ENCODE measurements at places on chromosomes 4 and X. TPM values are rescaled to one million over a fixed set of nuclear protein-coding genes. Genes with fewer than 3 reads are reported as not detected.

GRCh38 chrX:14352511-14352910 lies 176.8 kb upstream of the GLRA2 start:
- no peak for DNase-seq

GRCh38 chrX:10574663-10575062 lies 45.7 kb downstream of the MID1 start:
- DNase-seq = peak; percentile 37

DNA sequence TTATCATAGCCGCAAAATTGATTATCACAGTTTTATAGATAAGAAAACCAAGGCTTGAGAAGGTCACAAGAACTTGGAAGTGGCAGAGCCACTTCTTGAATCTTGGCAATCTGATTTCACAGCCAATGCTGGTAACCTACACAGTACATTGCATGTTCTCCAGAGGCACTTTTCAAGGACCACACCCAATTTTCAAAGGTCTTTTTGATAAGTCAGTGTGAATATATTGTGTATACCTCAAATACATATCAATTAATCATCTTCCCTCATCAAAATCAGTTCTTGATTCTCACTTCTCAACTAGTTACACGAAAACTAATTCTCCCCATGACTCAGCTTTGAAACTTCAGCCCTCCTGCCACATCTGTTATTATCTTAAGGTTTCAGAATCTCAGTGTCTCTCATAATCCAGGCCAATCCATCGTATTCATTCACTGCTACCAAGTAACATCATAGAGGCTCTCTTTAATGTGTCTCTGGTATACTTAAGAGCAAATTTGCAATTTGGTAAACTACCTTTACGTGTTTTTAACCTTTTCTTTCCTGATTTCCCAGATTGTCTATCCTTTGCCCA lies 16.8 kb downstream of the CAMK2D start:
- no peak for DNase-seq

DNA sequence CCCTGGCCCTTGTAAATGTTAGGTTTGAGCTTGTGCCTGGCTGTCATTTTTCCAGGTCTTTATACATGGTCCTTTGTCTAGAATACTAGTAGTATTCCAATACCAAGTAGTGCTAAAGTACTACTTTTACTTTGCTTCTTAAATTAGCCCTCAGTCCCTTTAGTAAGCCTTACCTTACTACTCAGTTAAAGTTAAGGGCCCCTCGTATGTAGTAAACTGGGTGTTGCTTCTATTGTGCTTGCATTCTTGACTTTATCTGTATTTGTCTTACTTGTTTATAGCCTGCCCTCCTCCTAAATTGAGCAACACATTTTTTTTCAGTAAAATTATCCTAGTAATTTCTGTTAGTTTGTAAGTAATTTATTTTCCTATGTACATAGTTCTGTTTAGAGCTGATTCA lies 25.2 kb downstream of the CLCN3 start:
- DNase-seq = no peak

DNA sequence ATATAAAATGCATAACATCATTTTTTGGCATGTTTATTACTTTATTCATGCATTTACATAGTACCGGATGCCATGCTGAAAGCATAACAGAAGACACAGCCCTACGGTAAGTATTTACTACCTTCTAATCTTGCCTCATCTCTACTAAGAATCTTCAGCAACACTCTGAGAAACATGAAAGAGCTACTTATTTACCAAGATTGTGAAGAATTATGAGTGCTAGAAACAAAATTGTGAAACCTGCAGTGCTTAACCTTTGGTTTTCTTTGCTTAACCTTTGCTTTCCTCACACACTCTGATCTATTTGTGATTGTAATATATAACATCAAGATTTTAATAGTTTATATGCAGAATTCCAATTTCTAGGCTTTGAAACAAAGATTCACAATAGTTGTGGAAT lies 7.4 kb downstream of the ANTXR2 start:
- no peak for DNase-seq

DNA sequence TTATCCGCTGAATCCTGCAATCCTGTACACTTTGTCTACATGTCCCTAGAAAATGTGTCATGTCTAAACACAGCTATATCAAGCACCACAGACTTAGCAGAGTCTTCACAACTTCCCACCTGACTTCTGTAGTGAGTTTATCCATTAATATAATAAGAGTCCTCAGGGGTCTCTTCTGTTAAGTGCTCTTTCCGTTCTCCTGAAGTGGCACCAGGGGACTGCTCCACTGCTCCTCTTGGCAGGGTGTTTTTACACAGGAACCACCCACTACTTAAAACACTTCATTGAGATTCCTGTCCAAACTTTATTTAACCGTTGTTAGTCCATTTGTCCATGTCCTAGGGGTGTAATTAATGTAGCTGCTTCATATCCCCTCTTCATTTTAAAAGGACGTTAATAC lies 1000.4 kb downstream of the STPG2 start:
- no peak for DNase-seq

DNA sequence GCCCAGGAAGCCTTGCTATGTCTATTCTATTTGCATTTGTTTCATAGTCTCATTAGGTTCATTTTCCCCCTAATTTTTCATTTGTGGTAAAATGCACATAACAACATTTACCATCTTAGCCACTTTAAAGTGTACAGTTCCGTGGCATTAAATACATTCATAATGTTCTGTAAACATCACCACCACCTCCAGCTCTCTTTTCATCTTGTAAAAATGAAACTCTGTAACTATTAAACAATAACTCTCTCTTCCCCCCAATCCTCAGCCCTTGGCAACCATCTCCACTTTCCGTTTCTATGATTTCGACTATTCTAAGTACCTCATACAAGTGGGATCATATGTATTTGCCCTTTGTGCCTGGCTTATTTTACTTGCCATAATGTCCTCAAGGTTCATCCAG lies 19.9 kb downstream of the ARHGEF38 start:
- DNase-seq = no peak

GRCh38 chr4:76090241-76090691 lies 15.8 kb downstream of the ART3 start:
- DNase-seq = peak; percentile 96

USP17L5 gene
- not detected for total RNA-seq

ARSH gene
- not detected for total RNA-seq

CXCL8 gene
- 1.5 TPM for total RNA-seq

C1QTNF7 gene
- not detected for total RNA-seq

GPR82 gene
- total RNA-seq = not detected

DNA sequence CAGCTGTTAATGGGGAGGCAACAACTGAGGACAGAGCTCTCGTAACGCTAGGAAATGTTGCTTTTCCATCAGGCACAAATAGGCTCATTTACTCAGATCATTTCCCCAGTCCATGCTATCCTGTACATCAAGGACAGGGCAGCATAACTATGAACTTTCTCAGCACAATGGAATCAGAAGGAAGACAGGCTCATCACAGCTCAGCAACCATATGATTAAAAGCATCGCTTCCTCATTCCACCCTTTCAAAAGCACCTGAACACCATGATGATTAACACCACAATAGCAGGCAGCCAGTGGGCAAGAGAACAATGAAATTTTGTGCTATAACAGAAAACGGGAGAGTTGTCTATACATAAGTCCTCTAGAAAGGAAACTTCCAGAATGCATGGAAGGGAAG lies 297.8 kb downstream of the ZNF674 start:
- no peak for DNase-seq

- no peak for DNase-seq
These were observed 1383.7 kb downstream of the C4orf33 start for GRCh38 chr4:130479674-130480073.

DNA sequence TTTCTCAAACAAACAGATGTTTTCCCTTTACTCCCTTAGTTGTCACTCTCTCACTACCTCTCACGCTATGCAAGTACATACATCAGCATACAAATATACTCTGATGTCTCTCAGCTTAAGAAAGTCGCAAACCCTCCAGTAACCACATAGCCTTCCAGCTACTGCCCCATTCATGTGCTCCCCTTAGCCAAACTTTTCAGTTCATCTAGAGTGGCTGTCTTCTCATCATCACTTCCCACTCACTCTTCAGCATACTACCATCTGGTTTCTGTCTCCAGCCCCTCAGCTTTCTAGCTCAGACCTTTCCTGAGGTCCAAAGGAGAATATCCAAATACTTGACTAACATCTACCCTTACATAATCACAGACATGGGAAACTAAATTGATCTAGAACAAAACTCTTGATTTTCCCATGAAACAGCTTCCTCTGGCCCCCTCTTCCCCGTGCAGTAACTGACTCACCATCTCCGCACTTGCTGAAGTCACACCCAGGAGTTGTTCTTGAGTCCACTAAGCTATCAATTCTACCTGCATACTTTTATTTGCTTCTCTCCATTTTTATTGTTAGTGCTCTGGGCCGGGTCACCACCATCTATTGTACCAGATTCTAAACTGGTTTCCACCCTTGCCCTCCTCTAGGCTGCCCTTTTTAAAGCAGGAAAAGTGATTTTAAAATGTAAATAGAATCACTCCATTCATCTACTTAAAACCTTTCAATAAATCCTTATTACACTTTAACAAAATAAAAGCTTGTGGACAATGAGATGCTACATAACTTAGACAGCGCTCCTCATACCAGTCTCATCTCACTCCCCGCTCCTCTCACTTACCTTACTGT lies 57.2 kb downstream of the CASP6 start:
- no peak for DNase-seq

PABPC1L2B gene
- total RNA-seq = not detected

WAS gene
- 1.1 TPM for total RNA-seq

DNA sequence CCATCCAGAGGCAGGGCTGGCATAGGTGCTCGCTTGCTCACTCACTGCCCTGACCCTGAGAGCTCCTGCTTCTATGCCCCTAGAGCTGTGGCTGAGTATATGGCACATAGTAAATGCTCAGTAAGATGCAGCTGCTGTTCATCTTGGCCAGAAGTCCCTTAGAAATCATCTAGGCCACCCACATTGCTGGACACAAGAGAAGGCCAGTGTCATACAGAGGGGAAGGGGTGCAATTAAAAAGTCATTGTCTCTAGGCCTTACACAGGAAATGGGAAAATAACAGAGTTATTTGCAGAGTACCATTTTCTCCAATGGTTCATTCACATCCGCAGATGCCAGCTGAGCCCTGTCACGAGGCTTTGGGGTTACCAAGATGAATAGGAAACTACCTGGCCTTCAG lies 88.8 kb downstream of the MAMLD1 start:
- no peak for DNase-seq

LRCH2 gene
- 5.8 TPM for total RNA-seq

- peak; percentile 3 for DNase-seq
These were observed 291.0 kb upstream of the HAND2 start for GRCh38 chr4:173821036-173821435.

SLC49A3 gene
- 6.2 TPM for total RNA-seq

- no peak for DNase-seq
These were observed 47.4 kb upstream of the PDGFC start for GRCh38 chr4:157018920-157019490.

DCAF4L1 gene
- 0.29 TPM for total RNA-seq

DOK7 gene
- total RNA-seq = not detected

MAGEB17 gene
- total RNA-seq = not detected

NDST4 gene
- total RNA-seq = not detected

DNA sequence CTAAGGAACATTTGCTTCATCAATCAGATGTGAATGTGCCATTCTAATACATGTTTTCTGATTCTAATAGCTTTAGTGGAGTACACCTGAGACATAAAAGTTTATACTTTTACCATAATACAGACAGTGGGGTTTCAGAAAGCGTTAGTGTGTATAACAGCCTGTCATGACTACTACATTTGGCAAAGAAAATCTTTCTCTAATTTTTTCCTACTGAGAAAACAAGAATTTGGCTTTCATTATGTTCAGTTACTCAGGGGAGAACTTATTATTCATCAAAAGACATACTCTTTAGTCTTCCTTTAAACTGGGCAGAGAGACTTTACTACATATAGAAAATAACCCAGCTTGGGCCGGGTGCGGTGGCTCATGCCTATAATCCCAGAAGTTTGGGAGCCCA lies 104.9 kb downstream of the PCDH18 start:
- no peak for DNase-seq

DNA sequence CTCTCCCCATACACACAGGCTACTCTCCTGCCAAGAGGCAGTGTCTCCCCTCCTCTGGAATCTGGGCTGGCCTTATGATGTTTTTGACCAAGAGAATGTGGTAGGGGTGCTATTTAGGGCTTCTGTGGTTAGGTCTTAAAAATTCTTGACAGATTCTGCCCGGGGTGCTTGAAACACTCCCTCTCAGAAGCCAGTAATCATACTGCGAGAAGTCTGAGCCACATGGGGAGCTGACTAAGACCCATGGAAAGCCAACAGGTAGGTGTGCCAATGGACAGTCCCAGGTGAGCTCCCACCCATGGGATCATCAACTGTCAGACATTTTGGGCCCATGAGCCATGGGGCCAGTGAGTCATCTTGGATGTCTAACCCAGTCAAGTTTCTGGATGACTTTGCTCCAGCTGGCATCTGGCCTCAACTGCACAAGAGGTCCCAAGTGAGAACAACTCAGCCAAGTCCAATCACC lies 315.7 kb downstream of the FBXW7 start:
- peak; percentile 58 for DNase-seq

DNA sequence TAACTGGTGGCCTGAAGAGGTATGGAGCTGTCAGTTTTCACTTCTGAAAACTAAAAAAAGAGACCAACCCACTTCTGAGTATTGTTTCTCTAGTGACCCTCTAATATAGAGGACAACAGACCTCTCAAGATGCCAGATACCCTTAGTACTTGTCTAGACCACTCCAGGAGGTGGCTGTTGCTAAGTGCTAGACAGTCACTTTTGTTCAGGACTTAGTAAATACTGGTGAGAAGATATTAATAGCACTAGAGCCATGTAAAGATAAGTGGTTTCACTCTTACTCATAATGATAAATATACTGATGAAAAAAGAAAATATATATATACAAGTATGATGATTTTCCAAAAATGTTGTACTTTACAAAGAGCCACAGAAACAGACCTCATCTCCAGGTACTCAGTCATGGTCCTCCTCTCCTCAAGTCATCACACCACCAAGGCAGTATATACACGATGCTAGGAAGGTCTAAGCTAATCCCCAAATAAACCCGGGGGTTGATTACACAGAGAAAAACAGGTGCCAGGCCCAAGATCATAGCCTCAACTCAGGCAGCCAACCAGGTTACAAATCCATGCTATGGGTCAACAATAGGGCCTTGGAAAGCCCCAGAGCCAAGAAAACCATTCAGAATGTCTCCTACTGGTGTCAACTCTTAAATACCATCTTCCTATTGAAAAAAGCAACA lies 66.9 kb downstream of the ARHGEF9 start:
- DNase-seq = no peak

DNA sequence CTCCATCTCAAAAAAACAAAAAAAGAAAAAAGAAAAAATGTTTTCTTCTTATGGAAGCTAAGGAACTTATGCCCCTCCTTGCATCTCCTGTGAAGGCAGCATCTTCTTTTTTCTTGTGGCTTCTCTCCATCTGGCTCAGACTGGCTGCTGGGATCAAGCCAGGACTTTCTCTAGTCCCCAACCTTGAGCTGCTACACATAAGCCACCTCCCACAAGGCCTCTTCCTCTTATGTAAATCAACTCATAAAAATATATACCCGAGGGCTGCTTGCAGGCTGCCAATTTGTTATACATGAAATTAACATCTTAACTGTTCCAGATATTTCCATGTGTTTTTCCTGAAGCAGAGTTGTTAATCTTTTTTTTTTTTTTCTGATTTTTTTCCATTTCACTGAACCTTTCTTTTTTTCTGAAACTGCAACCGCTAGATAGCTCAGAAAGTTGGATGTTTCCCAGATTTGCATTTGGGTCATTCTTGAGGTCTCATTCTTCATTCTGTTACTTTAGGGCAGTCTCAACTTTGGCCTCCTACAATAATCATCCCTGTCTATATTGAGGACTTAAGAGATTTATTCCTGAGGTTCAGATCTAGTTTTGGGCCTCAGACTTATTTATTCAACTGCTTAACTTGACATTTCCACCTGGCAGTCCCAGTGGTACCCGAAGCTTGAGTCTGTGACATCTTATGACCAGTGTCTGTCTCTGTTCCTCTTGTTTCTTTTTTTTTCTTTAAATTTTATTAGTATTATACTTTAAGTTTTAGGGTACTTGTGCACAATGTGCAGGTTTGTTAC lies 10.3 kb downstream of the SNX25 start:
- peak; percentile 77 for DNase-seq

Data from astrocyte (in vitro differentiated cells and primary cell).